ENCODE measurements at places on chromosomes 13 and 19.

- no peak for DNase-seq
These were observed 272.0 kb downstream of the FOXO1 start for GRCh38 chr13:40394304-40394985.

DNA sequence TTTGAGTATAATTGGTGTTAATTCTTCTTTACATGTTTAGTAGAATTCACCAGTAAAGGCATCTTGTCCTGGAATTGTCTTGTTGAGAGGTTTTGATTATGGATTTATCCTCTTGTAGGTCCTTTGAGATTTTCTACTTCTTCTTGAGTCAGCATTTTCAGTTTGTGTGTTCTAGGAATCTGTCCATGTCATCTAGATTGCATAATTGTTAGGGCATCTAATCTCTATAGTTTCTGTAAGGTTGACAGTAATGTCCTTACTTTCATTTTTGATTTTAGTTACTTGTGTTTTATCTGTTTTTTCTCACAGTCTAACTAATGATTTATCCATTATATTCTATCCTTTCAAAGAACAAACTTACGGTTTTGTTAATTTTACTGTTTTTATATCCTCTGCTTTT lies 492.0 kb downstream of the FGF9 start:
- DNase-seq = no peak

DNA sequence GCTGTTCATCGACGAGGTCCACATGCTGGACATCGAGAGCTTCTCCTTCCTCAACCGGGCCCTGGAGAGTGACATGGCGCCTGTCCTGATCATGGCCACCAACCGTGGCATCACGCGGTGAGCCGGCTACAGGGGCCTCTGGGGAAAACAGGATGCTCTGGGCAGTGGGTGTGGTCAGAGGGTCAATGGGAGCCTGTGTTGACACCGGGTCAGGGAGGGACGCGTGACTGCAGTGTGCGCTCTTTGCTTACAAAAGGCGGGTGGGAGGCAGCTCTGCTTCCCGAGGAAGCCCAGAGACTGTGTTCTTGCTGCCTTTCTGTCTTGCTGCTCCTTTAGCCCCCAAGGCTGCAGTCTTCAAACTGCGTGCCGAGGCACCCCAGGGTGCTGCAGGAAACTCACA lies 5.7 kb downstream of the LHB start:
- DNase-seq = no peak

- DNase-seq = no peak
These were observed 11.8 kb downstream of the SLC25A30 start for GRCh38 chr13:45406421-45406820.

DNA sequence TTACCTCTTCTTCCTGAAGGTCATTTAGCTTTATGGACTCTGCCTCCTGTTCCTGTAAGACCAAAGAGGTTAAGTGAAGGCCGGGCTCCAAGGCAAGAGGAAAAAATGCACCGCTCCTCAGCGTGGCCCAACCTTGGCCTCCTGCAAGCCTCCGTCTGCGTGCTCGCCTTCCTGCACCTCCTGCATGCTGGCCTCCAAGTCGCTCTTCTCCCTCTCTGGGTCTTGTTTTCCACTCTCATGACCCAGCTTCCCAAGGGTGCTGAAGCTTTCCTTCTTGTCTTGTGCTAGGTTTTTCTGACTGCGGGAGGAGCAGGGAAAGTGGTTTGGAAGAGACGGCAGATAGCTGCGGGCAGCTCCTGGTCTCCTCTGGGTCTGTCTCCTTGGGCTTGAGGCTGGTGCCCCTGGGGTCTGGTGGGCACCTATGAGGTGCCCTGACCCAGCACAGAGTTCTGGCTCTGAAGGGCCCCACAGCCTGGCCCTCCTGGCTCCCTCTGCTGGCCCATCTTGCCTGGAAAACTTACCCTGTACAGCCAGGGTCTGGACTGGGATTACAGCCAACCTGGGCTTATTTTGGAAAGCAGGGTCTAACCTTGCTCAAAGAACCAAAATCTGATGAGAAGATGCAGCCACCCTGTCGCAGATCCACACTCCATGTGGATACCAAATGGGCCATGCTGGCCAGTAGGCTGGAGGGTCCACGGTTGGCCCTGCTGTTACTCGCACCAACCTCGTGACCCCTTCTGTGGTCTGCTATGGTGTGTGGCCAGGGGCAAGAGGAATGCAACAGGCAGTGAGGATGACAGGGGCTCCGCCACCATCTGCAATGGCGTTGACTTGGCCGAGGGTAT lies 5.2 kb downstream of the C13orf46 start:
- DNase-seq = no peak

- DNase-seq = no peak
These were observed 282.9 kb downstream of the OLFM4 start for GRCh38 chr13:53311561-53311960.

DNA sequence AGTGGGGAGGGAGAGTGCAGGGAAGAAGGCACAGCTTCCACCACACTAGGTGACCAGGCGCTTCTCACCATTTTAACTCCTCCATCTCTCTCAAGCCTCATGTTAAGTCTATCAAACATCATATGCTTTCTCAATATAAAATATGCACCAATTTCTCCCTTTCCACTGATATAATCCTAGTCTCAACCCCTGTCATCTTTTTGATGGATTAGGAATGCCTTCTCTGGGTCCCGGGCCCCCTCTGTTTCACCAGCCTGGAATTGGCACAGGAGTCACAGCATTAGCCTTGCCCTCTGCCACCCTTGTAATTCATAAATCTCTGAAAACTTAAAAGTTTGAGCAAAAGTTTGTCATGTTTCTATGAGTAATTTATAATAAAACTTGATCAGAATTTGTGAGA lies at the start of gene ZSCAN4:
TSS of gene ZSCAN4 (plus strand) at position 301 of the 400 bp plus-strand sequence. CDS start 7,211 bp downstream, outside the sequence.
- no peak for DNase-seq

- no peak for DNase-seq
These were observed 8.1 kb downstream of the ATG4D start for GRCh38 chr19:10551698-10552301.

DNA sequence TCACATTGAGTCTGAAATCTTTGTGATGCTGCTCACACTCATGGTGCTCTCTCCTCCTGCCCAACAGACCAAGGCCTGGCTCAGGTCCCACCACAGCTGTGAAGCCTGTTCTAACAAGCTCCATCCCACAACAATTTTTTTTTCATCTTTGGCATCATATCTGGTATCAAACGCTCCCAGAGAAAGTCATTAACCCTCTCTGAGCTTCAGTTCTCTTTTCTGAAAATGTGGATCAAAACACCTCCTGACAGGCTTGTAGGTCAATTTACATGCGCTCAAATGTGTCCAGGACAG lies 224.4 kb downstream of the LACC1 start:
- DNase-seq = no peak

- peak; percentile 62 for DNase-seq
These were observed 75.2 kb upstream of the UBL3 start for GRCh38 chr13:29925457-29926097.

DNA sequence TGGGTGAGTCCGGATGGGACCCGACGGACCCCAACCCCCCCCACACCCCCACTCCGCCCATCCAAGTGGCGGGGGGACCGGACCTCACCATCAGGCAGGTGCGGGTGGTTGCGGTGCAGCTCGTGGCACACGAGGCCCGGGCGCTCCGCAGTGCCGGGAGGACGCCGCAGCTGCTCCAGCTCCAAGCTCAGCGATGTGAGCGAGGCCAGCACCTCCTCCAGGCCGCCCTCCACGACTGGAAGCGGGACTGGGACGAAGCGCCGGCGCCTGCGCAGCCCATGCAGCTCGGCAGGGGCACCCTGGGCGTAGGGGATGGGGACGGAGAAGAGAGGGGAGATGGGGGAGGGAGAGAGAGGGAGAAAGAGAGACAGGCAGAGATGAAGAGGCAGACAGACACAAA lies 30.1 kb upstream of the OLFM2 start:
- DNase-seq = no peak

- DNase-seq = no peak
These were observed 1372.1 kb downstream of the PCDH9 start for GRCh38 chr13:65857942-65858565.

DNA sequence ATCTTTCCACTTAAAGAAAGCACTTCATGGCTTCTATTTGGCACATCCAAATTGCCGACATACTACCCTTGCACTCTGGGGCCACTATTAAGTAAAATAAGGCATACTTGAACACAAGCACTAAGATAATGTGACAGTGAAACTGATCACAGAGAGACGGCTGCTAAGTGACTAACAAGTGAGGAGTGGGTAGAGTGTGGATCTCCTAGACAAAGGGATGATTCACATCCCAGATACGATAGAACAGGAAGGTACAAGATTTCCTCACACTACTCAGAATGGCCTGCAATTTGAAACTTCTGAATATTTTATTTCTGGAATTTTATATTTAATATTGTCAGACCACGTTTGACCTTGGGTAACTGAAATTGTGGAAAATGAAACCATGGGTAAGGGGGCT lies 1721.8 kb upstream of the SPRY2 start:
- no peak for DNase-seq

GRCh38 chr13:50670847-50671496 lies 172.5 kb downstream of the DLEU7 start:
- DNase-seq = no peak

GRCh38 chr13:39501702-39502324 lies 101.2 kb downstream of the LHFPL6 start:
- DNase-seq = no peak

- no peak for DNase-seq
These were observed 142.2 kb downstream of the SIPA1L3 start for GRCh38 chr19:38049105-38049649.

DNA sequence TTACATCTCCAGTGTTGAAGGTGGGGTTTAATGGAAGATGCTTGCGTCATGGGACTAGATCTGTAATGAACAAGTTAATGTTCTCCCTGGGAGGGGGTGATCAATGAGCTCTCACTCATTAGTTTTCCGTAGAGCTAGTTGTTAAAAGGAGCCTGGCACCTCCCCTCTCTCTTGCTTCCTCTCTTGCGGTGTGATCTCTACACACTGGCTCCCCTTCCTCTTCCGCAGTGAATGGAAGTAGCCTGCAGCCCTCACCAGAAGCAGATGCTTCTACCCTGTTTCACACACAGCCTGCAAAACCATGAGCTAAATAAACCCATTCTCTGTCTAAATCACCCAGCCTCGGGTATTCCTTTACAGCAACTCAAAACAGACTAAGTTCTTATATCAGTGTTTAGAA lies 318.8 kb downstream of the SLITRK1 start:
- no peak for DNase-seq

GRCh38 chr19:4350726-4351125 lies 7.4 kb downstream of the MPND start:
- DNase-seq = no peak

DNA sequence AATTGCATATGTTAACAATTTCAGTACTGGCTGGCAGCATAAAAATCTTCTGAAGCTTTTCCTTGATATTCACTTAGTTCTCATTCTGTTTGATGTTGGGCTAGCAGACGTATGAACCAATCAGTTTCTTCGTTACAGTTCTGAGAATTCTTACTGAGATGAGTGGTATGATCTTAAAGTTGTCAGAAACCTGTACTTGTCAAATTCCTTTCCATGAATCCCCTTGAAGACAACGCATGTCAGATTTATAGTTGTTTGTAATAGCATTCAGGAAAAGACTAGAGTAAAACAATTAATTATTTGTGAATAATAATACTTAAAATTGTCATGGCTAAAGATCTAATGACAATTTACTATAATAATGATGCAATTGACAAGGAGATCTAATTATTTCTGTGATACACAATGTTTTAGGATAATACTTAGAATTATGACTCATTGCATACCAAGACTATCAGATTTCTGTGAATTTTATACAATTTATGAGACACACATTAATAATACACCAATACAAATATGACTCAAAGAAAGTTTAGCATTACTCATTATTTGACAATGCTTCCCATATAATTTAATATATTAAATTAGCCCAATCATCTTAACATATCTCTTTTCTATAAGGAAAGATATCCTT lies 447.2 kb downstream of the RFC3 start:
- DNase-seq = no peak

- DNase-seq = peak; percentile 67
These were observed 811 bp downstream of the ARMC6 start for GRCh38 chr19:19034204-19034624.

DNA sequence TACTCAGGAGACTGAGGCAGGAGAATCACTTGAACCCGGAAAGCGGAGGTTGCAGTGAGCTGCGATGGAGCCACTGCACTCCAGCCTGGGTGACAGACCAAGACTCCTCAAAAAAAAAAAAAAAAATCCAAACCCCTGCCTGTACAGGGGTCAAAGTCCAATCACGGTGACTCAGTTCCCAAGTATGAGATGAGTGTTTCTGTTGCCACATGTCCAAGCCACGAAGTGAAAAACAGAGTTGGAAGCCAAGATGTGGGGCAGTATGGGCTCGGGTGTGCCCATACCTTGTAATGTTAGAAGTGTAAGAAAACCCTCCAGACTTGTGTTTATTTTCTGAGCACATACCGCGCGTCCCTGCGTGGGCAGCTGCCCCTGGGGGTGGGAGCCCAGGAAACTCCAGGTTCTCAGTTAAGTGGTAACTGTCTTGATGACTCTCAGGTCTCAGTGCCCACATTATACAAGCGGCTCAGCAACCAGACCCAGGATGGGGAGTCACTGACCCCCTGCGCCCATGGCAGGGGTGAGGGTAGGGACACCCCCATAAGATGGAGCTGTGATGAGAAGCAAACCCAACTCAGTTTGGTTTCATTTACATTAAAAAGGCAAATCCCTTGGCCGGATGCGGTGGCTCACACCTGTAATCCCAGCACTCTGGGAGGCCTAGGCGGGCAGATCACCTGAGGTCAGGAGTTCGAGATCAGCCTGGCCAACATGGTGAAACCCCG lies 1.2 kb upstream of the GPX4 start:
- no peak for DNase-seq

DNA sequence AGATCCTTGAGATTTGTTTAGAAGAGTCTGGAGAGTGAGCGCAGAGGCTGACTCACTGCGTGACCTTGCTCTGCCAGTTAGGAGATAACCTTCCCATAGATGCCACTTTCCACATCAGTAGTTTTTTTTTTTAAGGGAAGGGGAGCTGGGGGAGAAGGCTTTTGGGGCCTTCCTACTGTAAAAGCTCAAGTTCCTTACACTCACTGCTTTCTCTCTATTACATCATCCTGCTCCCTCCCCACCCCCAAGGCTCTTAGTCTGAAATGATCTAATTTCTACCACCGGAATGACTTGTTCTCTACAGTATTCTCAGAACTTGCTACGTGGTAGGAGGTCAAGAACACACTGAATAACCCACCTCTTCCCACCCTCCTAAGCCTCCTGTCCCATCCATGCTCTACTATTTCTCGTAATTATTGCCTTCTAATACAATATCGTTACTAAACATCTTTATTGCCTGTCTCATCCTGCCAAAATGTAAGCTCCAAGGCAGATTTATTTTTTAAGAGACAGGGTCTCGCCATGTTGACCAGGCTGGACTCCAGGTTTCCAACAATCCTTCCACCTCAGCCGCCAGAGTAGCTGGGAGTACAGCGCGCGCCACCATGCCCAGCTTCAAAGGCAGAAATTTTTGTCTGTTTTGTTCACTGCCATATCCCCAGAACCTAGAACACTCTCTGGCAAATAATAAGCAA lies 1.2 kb downstream of the LONP1 start:
- DNase-seq = no peak

GRCh38 chr19:1028062-1028926 lies 1.9 kb downstream of the CNN2 start:
- DNase-seq = no peak

DNA sequence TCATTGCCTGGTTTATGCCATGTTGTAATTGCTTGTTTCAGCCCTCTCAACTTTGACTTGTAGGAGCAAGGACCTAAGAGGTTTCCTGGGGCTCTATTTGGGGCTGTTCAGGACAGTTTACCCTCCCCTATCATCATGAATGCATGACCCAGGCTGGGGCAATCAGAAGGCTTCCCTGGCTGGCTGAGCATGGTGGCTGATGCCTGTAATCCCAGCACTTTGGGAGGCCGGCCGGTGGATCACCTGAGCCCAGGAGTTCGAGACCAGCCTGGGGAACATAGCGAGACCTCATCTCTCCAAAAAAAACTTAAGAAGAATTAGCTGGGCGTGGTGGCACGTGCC lies 6.1 kb upstream of the LSM4 start:
- DNase-seq = no peak

- peak; percentile 52 for DNase-seq
These were observed 222.4 kb downstream of the NBEA start for GRCh38 chr13:35164324-35164932.

Measured in NCI-H2029 treated with DMSO at 0.1 percent for 48 hours (cell line).